ENCODE measurements at places on chromosomes 6 and 20.
A peak's percentile ranks its signal among the peaks of the same experiment; 100 is the strongest.

- no peak for DNase-seq
These were observed 136.8 kb downstream of the JARID2 start for GRCh38 chr6:15382712-15383111.

DNA sequence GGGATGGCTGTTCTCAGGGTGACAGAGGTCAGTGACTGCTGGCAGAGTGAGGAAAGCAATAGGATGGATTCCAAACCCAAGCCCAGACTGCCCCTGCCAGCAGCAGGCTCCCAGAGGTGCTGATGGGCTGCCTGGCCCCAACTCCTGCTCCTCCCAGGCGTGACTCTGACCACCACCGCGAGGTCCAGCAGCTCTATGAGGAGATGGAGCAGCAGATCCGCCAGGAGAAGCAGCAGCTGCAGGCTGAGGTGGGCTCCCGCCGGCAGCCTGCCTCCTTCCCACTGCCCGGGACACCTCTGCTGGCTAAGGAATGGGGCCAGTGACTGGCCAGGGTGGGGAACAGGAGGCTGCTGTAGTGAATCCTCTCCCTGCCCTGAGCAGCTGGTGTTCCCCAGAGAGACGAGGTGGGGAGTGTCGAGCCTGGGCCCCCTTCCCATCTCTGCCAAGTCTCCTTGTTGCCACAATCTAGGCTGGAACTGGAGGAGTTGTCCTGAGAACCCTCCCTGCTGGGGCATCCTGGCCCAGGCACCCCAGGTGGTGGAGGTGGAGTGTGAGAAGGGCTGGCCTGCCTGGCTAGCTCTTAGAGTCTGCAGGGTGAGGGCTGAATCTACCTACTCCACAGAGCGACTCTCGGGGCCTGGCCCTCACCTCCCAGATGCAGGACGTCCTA is 20.4 kb downstream of the RAB44 start:
- no peak for DNase-seq

GRCh38 chr20:57688864-57689263 is 21.0 kb downstream of the PMEPA1 start:
- no peak for DNase-seq

GRCh38 chr6:103002282-103002681 is 1608.8 kb downstream of the GRIK2 start:
- no peak for DNase-seq

GRCh38 chr6:38155621-38156204 is 336.2 kb downstream of the ZFAND3 start:
- no peak for DNase-seq

DNA sequence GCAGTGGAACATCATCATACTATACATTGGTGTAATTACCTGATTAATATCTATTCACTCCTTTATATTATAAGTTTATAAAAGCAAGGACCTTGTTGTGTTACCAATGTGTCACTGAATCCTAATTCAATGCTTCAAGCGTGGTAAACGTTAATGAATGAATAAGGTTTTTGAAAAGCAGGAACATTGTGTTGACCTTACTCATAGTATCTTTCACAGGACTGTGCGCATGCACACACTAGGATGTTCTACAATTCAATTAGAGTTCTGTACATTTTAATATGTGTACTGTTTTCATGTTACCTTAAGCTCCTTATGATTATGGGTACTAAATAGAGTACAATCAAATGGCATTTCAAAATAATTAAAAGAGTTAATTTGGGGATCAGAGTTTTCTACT is 578.5 kb downstream of the BMP2 start:
- no peak for DNase-seq

DNA sequence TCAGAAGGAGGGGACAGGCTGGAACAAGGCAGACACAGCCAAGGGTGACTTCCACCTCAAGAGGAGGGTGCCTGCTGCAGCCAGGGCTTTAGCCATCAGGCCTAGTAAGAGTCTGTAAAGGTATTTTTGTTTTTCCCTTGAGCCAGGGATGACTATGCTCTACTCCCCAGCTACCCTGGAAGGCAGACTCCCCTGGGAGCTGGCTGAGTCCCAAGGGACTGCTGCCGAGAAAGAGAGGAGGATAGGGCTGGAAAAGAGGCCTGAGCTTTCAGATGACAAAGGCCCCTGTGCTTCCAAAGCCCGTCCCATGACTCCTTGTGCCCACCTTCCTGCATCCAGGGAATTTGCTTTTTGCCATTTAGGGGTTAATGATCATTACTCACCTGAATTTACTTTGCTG is 14.0 kb upstream of the GSTA4 start:
- DNase-seq = no peak

GRCh38 chr6:105601541-105602236 is 198.8 kb upstream of the PREP start:
- DNase-seq = no peak

DNA sequence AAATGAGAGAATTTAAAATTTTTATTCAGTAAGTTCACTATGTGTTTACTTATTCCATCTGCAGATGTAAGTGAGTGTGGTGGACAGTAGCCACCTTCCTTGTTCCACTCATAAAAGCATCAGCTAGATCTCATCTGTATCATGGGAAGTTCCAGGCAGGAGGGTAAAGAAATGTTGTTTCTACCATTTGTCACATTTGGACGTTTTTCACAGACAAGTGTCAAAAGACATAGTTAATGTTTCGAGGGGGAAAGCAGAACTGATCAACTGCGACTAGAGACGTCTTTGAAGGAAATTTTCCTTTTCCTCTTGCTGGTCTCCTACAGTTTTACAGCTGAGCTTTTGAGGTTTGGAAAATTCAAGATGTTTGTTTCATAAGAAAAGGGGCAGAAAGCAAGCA is 55.9 kb upstream of the ISM1 start:
- no peak for DNase-seq

GRCh38 chr6:11381801-11382513 is 149.5 kb upstream of the NEDD9 start:
- DNase-seq = peak; percentile 50

GRCh38 chr6:44475779-44476434 is 88.4 kb downstream of the CDC5L start:
- DNase-seq = peak; percentile 33

DNA sequence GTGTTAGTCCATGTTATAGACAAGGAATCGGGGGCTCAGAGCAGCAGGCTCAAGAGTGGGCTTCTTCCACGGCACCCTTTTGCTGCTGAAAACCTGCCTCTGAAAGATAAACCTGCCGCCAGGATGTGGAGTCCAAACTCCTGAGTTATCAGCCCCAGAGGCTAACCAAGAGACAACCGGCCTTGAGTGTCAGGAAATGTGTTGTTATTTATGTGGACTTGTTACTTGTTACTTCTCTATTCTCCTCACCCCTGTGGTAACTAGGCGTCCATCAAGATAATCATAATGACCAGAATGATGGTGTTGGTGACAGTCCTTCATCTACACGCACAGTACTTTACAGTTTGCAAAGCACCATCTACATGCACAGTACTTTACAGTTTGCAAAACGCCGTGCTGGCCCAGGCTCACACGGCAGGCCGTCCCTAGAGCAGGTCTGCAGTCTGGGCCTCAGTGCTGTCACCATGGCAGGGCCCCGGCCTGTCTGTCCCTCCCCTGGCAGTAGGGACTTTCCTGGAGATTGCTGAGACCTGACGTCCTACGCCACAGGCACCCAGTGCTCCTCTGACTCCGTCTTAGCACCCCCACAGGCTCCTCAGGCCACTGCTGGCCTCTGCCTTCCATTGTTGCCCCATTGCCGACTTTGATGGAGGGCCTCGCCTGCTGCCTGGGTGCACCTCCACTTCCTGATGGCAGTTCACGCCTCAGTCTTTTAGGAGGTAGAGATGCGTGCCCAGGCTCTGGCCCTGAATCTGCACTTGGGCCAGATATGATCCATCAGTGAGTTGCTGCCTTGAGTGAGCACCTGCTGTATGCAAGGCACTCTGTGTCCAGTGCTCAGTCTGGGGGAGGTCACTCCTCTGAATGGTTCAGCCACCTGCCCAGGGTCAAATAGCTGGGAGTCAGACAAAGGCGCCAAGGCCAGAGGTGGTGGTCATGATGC is 9.1 kb upstream of the BPIFB4 start:
- no peak for DNase-seq

- DNase-seq = no peak
These were observed 112.2 kb downstream of the MTFR2 start for GRCh38 chr6:136137739-136138402.

DNA sequence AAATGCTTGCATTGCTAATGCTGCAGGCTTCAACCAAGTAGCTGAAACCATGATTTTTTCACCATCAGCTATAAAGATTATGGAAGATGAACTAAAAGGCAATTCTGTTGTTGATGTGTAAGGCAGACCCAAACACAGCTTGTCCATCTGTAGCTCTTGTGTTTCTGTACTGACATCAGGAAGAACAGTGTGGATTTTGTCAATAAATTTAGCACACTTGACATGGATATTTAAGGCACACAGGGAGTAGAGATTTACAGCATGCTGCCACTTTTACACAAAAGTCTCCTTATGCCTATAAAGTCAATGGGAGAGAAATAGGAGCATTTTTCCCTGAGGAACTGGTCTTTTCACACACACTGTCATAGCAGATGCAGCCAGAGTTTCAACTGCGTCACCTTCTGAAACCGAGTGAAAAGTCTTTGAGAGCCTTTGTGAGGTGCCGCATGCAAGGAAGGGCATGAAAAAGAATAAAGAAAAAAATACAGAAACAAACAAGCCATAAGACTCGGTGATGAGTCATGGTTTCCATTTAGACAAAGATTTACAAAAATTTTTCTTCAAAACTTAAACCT is 261.4 kb upstream of the TFAP2D start:
- no peak for DNase-seq

- DNase-seq = no peak
These were observed 2.0 kb downstream of the FOXQ1 start for GRCh38 chr6:1313767-1314503.

DNA sequence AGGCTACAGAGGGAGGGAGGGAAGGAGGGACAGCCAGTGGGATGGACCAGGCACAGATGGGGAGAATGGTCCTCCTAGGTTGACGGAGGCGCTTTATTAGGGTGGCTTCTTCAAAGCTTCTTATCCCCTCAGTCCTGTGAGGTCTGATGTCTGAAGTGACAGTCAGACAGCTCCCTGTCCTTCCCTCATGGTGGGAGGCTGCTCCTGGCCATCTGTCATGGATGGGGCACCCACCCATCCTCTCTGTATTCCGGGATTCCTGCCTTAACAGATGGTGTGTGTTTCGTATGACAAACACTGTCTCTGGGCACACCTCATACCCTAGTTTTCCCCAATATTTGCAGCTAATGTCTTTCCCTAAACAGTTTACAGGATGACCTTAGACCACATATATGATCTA is 7.9 kb downstream of the RIN2 start:
- no peak for DNase-seq

DNA sequence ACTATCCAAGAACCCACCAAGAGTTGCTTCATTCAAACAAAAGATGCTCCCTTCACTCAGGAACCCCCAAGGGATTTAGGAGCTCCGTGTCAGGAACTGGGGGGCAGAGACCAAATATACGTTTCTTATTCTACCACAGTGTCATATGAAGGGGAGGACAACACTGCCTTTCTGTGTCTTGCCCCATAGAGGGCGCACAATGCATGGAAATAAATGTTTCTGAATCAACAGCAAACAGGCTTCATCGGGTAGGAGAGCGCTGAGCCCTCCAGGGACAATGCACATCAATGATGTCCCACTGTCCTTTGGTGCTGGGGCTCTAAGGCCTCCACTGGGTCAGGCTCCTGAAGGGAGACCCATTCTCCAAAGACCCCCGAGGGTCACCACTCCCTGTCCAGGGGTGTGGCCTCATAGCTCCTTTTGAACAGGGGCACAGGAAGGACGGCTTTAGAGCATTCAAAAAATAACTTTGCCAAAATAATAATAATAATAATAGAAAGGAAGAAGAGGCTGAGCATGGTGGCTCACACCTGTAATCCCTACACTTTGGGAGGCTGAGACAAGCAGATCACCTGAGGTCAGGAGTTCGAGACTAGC is 31.1 kb downstream of the PLG start:
- DNase-seq = no peak

DNA sequence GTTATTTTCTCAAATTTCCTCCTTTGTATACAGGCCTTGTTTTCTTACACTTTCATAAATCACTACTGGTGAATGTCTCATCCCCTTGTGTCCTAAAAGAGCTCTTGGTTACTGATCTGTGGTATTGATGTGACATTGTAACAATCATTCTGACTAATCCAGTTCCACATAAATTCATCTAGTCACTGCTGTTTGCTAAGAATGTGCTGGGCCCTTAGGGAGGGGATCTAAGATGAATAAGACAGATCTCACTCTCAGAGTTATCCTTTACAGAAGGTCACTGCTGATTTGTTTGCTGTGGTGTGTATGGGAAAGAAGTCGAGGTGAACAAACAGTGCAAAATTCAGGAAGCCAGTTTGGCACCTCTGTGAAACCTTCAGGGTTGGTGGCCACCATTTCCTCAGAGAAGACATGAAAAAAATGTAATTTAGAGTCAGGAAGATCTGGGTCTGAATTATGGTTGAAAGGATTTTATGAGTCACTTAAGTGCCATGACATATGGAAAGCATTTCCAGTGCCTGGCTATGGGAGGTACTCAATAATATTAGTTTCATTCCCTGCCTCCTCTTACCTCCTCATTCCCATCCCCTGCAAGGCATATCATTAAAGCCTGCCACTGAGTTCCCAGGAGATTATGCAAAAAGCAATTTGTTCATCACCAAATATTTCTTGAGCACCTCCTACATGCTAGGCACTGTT is 121.8 kb downstream of the COL9A1 start:
- DNase-seq = no peak

- DNase-seq = no peak
These were observed at the start of gene TRIM31 for GRCh38 chr6:30113003-30113759. TSS of gene TRIM31 (minus strand) at chr6:30113090. CDS start at chr6:30112805, 285 bp downstream.

GRCh38 chr6:53066077-53066417 is 843 bp downstream of the FBXO9 start:
- DNase-seq = no peak

DNA sequence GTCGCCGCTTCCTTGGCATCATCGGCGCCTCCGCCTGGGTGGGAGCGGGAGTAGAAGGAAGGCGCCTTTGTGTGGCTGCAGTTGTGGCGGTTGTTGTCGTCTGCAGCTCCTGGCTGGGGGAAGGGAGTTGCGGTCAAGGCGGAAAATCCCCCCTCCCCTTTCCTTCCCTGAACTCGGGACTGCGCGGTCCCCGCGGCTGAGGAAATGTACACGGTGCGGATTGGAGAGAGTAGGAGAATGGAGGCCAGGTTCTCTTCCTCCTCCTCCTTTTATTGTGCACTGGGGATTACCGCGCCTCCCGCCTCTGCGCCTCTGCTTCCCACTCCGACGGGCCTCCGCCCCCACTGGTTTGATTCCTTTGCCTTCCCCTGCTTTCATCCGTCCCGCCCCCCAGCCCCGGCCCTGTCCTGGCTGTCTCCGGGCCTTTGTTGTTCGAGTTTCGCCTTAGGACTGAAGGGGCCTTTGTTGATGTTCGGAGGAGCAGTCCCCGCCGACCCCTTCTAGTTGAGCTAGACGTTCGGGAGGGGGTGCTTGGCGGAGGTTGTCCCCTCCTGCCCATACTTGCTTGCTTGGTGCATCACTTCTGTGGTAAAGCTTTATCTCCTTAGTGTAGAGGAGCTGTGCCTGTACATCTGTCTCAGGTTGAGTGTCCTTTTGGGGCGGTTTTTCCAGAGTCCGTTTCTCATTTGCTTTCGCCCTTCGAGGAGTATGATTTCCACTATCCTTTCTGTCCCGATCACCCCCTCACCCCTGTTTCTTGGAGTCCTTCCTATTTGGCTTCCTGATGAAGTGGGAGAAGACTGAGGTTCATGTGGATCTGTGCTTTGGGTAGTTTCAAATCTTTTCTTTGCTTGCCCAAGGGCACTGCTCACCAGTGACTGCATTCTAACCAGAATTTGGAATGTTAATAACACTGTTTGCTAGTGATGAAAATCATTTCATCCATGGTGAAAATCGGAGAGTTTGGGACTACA is 764 bp downstream of the ZNF292 start:
- DNase-seq = peak; percentile 16

GRCh38 chr20:57803508-57804005 is 93.7 kb upstream of the PMEPA1 start:
- DNase-seq = no peak
